ENCODE measurements at places on chromosomes 16 and 17.

DNA sequence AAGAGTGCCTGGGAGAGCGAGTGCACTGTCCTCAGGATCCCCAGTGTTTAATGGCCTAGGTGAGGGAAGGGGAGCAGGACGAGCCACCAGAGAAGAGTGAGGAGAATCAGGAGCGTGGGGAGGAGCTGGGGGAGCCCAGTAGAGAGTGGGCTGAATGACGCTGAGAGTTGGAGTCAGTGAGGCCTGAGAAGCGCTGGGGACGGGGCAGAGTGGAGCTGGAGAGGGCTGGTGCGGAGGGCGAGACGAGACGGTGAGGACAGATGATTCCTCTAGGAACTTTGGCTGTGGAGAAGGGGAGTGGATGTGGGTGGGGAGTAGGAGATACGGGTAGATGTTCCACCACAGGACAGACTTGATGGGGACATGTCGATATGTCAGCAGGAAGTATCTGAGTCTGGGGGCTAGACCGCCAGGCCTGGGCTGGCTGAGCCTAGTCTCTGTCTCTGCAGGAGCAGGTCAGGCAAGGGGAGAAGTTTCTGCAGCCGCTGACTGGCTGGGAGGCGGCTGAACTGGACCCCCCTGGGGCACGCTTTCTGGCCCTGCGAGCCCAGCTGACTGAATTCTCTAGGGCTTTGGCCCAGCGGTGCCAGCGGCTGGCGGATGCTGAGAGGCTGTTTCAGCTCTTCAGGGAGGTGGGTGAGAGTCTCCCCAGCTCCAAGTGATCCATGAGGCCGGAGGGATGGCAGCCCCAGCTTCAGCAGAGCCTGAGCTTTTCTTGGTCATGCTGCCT is 4.7 kb downstream of the PLEKHG4 start:
- DNase-seq: no peak

DNA sequence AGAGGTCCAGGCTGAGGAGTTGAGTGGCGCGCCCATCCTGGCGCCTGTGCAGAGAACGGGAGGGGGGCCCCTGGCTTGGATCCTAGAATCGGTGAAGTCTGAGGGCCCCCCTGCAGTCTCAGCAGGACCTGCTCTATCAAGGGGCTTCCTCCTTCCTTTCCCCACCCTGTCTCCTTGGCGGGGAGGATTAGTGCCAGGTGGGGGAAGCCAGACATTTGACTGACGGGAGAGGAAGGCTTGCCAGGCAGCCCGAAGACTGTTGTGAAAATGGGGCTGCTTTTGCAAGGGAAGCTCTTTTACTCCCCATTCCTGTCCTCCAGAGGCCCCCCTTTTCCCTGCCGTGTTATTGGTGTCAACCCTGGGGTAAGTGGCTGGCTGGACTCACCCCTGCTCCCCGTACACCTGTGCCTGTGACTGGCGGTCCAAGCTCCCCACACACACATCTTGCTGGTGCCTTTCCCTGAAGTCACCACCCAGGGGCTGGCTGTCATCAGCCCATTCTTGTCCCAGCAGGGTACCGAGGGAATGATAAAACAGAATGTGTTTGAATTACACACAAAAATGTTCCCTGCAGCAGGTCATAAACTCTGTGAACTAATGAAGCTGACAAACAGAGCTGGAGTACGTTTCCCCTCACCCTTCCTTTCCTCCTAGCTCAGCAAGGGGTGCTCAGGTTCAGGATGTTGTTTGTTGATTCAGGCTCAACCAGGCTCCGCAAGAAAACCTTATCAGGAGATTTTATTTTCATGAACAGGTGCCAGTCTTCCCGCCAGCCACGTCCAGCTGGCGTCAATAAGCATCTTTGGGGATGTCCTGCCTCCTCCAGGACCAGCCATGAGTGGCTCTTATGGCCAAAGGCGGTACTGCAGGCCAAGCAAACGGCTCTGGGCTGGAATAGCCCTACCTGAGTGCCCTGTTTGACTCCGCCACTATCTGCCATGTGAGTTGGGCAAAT is 4.4 kb upstream of the ARMC7 start:
- DNase-seq: no peak

DNA sequence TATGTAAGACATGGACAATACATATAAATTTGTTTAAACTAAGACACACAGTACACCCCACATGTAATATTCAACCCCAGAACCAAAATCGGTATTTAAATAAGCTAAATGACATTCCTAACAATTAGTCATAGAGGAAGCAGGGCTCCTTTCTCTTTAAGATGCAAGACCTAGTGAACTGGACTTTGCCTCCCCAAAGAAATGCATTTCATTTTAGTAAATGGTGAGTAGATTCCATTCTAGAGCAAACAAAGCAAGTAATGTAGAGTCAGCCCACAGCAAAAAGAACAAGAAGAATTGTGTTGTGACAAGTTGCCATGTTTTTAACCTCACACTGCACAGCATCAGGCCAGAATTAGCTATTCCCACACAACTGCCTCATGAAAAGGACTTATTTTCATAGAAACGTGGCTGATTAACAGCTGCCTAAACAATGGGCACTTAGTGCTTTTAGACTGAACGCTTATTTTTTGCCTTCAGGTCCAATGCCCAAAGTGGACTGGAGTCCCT is 14.4 kb downstream of the DNAJC7 start:
- no peak for DNase-seq

DNA sequence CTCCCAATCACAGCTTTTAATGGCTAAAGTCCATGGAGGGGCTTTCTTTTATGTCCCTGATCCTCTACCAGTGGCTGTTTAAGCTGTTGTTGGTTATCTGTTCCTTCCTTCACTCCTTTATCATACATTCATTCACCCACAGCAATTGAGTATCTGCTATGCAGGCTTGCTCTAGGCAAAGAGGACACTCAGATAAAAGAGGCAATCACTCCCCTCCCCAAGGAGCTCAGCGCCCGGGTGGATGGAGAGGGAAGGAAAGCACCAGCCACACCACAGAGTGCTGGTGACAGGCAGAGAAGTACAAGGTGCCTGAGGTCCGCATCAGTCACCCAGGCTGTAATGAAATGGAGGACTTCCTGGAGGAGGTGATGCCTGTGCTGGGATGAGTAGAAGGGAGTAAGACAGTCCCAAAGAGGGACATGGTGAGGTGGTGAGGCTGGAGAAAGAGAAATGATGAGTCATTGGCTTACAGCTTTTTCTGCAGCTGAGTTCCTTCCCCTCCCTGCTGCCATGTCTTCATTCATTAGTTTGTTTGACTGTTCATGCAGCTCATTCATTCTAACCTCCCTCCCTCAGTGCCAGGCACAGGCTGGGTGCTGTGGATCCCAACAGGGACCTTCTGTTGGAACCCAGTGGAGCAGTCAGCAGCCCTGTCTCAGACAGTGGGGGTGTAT is 12.8 kb upstream of the NGFR start:
- peak; percentile 35 for DNase-seq

DNA sequence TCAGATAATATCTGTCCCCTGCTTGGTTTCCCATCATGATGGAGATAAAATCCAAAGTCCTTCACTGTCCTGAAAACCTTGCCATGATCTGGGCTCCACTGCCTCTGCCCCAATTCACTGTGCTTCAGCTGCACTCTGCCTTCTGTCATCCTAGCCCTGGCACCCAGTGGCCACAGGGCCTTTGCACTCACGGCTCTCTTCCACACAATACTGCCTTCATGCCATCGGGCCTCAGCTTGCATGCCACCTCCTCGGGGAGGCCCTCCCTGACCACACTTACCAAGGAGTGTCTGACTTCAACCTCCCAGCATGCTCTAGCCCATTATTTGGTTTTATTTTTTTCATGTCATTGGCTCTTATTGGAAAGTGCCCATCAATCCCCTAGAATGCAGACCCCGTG is 146.1 kb downstream of the C16orf78 start:
- DNase-seq: no peak

DNA sequence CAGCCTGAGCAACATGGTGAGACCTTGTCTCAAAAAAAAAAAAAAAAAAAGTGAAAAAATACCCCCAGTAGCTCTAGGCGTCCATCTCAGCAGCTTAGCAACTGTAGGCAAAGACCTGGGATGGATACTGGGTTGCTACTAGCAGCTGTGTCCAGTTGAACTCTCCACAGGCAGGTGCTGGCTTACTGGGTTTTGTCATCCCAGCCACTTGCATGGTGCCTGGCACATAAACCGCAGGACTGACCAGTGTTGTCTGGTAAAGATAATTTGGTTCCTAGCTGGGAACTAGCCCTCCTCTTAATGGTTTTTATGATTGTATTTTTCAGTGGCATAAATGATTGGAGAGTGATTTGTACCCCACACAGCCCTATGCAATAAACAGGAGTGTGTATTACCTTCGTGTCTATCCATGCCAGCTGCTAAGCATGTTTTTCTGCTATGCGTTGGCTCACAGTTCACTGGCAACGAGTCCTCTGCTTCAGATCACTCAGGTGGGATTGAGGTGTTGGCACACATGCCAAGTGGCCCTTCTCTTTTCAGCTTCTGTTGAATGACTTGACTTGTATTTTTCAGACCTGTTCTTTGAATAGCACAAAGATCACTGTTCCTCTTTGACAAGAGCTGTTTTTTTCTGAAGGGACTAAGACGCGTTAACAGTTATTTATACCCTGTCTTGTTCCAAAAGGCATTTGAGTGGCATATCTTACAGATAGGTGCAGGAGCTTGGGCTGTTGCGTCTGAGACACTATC is 352.9 kb downstream of the SNX29 start:
- no peak for DNase-seq

GRCh38 chr17:43416998-43417890 is 18.5 kb downstream of the ARL4D start:
- no peak for DNase-seq

DNA sequence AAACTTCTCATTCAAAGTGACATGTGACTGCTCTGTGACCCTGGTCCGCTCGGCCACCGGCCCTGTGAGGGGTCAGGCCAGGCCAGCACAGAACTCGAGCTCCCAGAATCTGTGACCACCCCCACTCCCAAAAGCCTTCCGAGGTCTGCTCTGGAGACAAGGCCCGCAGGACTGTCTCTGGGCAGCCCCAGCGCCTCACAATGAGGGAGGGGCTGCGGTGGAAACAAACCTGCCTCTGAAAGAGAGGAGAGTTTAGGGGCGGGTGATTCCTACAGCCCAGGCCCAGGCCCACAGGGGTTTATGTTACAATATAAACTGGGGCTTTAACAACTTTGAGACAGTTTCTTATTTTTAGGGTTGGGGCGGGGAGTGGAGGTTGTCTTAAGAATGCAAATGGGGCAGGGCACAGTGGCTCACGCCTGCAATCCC is 19.9 kb downstream of the IGFBP4 start:
- no peak for DNase-seq

DNA sequence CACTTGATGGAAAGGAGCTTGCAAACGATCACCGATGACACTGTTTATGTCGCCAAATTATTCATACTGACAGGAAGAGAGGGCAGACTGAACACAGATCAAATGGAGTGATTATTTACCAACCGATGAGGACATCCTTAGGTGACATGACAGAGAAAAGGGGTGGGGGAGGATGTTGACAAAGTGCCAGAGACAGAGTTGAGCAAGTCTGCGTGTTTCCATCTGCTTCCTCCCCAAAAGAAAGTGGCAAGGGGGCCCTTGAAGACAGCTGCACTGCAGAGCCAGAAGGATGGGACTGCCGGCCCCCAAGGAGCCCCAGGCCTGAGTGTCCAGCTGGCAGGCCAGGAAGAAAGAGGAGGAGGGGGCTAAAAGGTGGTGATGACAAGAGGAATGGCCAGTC is 191.0 kb upstream of the RPL38 start:
- peak; percentile 56 for DNase-seq

DNA sequence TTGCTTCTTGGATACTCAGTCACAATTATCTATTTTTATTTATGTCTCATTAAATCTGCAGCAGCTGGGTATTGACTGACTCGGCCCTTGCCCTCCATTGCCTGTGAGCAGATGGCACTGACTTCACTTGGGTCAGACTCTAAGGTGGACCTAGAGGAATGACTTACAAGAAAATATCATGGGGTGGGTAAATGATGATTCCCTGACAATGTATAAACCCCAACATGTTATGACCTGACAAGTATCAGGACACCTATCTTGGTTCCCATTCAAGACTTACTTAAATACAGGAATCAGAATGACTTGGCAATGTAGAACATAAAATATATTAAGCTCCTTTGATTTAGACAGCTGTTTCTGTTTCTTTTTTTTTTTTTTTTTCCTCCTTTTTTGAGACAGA is 953.5 kb downstream of the CDH11 start:
- no peak for DNase-seq

DNA sequence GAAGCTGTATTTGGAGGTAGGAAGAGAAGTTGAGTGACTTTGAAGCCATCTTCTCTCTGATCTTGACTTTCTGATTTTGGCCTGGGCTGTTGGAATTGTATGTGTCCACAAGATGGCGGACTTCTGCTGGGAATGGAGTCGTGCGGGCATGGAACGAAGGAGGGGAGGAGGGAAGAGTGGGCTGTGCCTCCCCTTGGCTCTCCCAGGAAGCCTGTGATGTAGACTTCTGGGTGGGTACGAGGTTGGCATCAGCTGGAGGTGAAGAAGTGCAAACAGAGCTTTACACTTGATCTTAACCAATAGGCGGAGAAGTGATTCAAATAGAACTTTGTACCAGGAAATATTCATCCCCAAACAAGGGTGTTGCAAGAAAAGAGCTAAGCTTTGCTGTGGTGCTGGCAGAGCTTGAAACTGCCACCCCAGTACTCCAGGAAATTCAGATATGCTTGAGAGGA is 7.4 kb upstream of the TMEM220 start:
- peak; percentile 4 for DNase-seq

- no peak for DNase-seq
Observed at GRCh38 chr17:45050481-45051059, 862 bp downstream of the DCAKD start.

GRCh38 chr16:8667492-8667891 is 6.9 kb upstream of the ABAT start:
- no peak for DNase-seq

DNA sequence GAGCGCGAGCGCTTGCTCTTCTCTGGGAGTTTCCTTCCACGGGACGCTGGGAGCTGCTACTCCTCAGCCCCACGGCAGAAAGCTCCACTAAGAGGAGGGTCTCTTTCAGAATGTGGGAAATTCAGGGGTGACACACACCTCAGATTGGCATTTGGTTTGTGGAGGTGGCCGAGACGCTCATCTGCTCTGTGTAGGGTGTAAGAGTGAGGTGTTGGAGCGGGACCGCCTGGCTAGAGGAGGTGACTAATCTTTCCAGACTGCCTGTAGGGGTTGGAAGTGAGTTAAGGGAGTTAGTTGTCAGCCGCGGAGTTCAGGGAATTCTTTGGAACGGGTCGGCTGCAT is 735 bp downstream of the PSMD11 start:
- peak; percentile 22 for DNase-seq

- DNase-seq: no peak
Observed at GRCh38 chr16:30082545-30083090, 6.8 kb downstream of the PPP4C start.

- DNase-seq: peak; percentile 17
Observed at GRCh38 chr16:11379420-11379819, 34.2 kb downstream of the RMI2 start.

DNA sequence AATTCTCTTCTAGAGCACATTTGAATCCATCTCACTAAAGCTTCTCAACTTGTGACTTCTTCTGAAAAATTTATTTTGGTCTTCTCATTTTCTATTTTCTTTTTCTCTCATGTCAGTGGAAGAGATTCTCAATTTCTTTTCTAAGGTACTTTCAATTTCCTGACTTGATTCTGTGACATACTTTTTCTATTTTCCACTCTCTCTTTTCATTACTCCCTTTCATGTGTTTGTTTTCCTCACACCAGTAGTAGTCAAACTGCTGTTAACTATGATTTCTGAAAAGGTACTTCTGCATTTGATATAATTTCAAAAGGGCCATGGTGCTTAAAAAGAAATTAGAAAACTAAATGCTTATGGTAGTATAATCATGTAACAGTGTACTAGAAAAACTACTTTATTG is 41.9 kb downstream of the NFAT5 start:
- DNase-seq: no peak

- DNase-seq: no peak
Observed at GRCh38 chr17:27548369-27548768, 82.6 kb upstream of the LGALS9 start.

All from MV-4-11 (cell line).